ENCODE measurements at places on chromosomes 3 and 15.

- no peak for DNase-seq
These were observed 440.8 kb upstream of the GBE1 start for GRCh38 chr3:82202269-82202668.

DNA sequence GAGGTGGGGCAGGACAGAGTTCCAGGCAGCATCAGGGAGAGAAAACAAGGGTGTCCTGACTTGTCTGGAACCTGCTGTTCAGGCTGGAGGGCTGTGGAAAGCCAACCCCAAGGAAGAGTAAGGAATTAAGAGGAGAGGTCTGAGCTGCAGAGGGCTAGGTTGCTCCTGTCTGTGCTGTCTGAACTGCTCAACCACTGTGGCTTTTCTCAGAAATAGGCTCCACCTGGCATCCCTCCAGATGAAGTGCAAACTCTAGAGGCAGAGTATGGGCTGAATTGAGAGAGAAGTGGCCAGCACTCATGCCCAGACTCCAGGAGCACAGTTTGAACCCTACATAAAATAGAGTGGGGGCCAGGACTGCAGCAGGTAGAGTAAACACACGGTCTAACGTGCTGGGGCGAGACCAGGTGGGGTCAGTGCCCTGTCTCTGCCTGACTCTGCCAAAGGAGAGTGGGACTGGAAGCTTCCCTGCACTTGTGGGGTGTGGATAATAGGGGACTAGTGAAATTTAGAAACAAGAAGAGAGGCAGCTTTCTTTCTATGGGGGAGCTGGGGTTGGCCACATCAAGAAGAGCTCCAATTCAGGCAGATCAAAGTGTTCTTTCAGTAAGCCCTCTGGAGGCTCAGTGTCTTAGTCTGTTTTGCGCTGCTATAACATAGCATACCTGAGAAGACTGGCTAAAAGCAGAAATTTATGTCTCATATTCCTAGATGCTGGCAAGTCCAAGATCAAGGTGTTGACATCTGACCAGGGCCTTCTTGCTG is 28.0 kb upstream of the MNS1 start:
- DNase-seq = no peak

DNA sequence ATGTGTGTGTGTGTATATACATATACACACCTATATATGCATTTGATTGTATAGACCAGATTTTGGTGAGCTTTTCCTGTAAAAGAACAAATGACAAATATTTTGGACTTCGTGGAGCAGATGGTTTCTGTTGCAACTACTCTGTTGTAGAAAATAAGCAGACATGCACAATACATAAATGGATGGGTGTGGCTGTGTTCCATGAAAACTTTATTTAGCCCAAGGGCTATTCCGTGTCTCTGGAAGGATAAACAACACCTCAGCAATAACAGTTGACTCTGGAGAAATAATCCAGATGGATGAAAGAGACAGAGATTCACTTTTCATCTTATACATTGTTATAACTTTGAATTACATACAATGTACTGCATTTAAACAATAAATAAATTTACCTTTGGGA is 441.4 kb downstream of the CNTN3 start:
- no peak for DNase-seq

- DNase-seq = no peak
These were observed 103.2 kb downstream of the DPH6 start for GRCh38 chr15:35442742-35443141.

DNA sequence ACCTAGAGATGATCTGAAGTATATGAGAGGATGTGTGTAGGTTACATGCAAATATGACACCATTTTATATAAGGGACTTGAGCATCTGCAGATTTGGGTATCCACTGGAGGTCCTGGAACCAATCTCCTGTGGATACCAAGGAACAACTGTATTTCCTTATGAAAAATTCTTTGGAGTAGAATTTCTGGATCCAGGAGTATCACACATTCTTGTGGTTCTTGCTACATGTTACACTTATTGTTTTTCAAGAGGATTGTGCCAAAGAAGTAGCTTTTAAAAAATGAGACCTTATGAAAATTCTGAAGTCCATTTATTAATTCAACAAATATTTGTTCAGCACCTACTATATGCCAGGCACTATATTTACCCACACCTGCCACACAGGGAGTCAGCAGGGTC is 15.7 kb upstream of the TBC1D23 start:
- no peak for DNase-seq

- no peak for DNase-seq
These were observed 110.0 kb downstream of the TJP1 start for GRCh38 chr15:29712149-29712885.

DNA sequence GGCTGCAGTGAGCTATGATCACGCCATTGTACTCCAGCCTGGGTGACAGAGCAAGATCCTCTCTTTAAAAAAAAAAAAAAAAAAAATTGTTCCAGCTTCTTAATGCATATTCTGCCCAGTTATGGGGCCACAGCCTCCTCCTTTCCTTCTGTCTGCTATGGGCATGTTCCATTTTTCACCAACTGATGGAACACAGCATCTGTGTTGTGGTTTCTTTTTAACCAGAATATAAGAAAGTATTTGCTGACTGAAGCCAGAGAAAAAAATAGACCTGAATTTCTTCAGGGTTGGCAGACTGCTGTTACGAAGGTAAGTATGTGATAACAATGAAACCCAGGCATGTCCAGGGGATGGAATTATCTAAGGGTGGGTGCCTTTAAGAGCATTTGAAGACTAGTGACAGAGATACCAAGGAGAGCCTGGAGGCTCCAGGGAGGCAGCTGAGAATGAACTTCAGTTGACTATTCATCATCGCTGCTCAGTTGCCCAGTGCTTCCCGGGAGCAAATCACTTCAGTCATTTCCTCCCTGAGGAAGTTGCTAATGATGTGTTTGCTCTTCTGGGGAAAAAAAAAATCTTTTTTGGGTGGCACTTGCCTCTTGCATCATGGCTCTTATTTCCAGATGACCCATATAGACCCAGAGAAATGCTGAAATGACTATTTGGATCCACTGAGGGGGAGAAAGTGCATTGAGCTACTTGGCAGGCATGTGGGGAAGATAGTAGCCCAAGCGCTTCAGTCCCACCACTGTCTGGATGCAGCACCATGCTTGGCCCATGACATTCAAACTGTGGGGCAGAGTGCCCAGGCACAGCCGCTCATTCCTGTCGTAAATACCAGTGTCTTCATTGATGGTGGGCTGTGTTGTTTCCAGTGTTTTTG is 14.5 kb downstream of the NCBP2 start:
- no peak for DNase-seq

DNA sequence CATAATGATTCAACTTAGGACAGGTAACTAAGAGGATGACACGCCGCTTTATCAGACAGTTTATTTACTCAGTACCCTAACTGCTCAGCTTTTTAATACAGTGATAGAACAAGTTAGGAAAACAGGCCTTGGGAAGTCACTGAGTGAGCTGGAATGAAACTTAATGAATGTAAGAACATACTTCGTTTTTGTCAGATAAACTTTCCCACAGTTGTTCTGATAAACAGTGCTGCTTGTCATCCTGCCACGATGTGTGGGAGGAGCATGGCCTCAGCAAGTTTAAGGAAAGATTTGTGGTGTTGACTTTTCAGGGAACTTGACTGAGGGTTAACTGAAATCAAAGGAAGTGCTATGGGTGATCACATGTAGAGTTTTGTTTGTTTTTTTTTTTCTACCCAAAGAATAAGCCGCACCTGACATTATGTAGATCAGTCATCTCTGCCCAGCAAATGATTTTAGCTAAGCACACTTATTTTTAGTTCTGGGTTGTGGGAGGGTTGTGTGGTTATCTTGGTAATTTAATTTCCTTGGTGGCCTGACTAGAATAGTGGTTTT is 5.6 kb upstream of the P2RY14 start:
- DNase-seq = no peak

GRCh38 chr15:85687329-85687728 is 107.4 kb downstream of the KLHL25 start:
- DNase-seq = no peak
